Pancreas (tissue), 10 donors: ENCODE measurements at places on chromosomes 12 and 14. TPM values are rescaled to one million over a fixed set of nuclear protein-coding genes. Genes with fewer than 3 reads are reported as not detected.

STYK1 gene
- total RNA-seq, result 0.22 TPM

GRCh38 chr12:131507881-131508280, 203.0 kb upstream of the SFSWAP start:
- H3K27ac ChIP-seq, result no peak overlapping the region
- no peak overlapping the region for H3K4me3 ChIP-seq
- H3K27me3 ChIP-seq, result no peaks in the 10 kb centered on the region
- no peak for DNase-seq
- H3K36me3 ChIP-seq, result no peaks in the 10 kb centered on the region
- H3K4me1 ChIP-seq, result no peaks in the 10 kb centered on the region

GRCh38 chr14:66069036-66069435, 417.1 kb upstream of the CCDC196 start:
- no peak overlapping the region for H3K4me3 ChIP-seq
- H3K4me1 ChIP-seq, result no peaks in the 10 kb centered on the region
- DNase-seq, result no peak
- H3K36me3 ChIP-seq, result no peaks in the 10 kb centered on the region
- H3K27me3 ChIP-seq, result no peaks in the 10 kb centered on the region

PFDN5 gene
- 220 TPM for total RNA-seq

DNA sequence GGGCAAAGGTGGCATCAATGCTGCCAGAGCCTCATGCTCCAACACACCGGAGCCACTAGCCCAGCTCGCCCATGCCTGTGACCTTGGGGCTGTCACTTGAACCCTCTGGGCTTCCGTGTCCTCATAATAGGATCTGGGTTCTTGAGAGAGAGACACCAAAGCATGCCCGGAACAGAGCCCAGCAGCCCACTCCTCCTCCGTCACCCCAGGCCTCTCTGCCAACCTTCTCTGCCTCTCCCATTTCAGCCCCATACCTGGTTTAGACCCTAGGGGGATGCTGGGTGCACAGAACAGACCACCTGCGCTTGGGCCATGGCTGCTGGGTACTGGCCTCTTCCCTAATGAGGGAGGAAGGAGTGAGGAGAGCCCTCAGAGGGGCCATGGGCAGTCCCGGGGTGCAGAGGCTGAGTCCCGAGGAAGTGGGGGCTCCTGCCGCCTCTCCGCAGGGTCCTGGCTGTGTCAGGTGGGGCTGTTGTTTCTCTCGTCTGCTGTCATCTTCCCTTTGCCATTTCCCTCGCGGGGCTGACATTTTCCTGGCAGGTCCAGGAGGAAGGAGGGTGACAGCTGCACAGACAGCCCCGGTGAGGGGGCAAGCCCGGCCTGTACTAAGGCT, 172.4 kb upstream of the RTL1 start:
- H3K27ac ChIP-seq, result no peak overlapping the region
- H3K4me1 ChIP-seq, result no peaks in the 10 kb centered on the region
- H3K36me3 ChIP-seq, result no peaks in the 10 kb centered on the region
- no peak overlapping the region for H3K4me3 ChIP-seq
- H3K27me3 ChIP-seq, result no peaks in the 10 kb centered on the region

DNA sequence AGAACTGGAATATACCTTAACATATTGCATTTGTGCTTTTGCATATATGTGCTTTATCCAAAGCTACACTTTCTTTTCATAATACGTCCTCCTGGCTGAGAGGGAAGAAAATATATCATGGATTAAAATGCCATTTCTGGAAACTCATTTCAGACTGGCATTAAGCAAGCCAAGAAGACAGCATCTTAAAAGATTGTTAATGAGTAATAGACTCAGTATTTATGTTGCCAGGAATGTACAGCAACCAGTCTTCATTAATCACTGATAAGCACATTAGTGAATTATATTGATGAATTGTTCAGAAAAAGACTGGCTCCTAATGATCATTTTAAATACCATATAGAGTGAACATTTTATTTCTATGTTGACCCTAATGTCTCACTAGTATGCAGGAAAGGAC, 134.9 kb upstream of the IFNG-AS1 start:
- no peaks in the 10 kb centered on the region for H3K36me3 ChIP-seq
- no peaks in the 10 kb centered on the region for H3K27me3 ChIP-seq
- DNase-seq, result no peak

GAS2L3 gene
- 1.7 TPM for total RNA-seq

RNASE7 gene
- not detected for total RNA-seq

DNA sequence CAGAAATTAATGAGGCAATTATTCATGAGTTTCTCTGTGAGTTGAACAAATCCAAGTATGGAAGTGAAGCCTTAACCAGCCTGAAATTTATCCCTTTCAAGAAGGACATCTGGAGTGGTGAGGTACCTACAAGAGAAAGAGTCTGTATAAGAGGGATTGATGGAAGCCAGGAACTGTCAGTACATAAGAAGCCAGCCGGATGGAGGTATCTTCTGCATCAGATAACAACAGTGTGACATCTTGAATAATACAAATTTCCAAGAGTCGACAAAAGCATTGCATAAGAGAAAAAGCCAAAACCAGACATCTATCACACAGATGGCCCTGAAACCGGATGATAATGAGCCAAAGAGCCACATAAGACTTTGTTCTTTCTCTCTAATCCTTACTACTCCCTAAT, 781.2 kb downstream of the FLRT2 start:
- no peaks in the 10 kb centered on the region for H3K4me1 ChIP-seq
- no peaks in the 10 kb centered on the region for H3K27me3 ChIP-seq
- H3K36me3 ChIP-seq, result no peaks in the 10 kb centered on the region
- DNase-seq, result no peak

- no peaks in the 10 kb centered on the region for H3K36me3 ChIP-seq
- H3K27ac ChIP-seq, result no peak overlapping the region
- no peaks in the 10 kb centered on the region for H3K4me1 ChIP-seq
- DNase-seq, result no peak
These were observed 8.1 kb downstream of the LGR5 start for GRCh38 chr12:71447691-71448132.

DNA sequence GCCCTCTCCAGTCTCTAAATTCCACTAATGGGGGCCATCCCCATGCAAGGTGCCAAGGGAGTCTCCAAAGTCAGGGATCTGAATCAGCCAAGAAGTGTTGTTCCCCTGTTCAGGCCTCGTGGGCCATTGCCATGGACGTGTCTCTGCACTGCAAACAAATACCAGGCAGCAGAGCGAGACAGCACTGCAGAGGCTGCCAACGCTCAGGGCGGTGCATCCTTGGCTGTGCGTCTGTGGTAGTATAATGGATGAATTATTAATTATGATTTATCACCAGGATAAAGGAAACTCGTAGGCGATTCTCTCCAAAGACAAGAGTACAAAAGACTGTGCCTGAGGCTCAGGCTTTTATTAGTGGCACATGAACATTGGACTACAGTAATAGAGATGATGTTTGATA, 122.3 kb upstream of the NTF3 start:
- H3K4me1 ChIP-seq, result no peaks in the 10 kb centered on the region
- H3K27me3 ChIP-seq, result no peaks in the 10 kb centered on the region
- DNase-seq, result no peak
- no peak overlapping the region for H3K27ac ChIP-seq
- H3K4me3 ChIP-seq, result no peak overlapping the region
